GM23248 (cell line): ENCODE measurements at places on chromosomes 4 and X. TPM values are rescaled to one million over a fixed set of nuclear protein-coding genes. Genes with fewer than 3 reads are reported as not detected.
A peak's percentile ranks its signal among the peaks of the same experiment; 100 is the strongest.

- peak; percentile 96 for DNase-seq
Observed at GRCh38 chr4:8185295-8185694, 13.8 kb upstream of the SH3TC1 start.

GRCh38 chr4:2287594-2287915, 25.6 kb upstream of the MXD4 start:
- no peak for DNase-seq

GRCh38 chrX:40938423-40938822, 146.8 kb upstream of the USP9X start:
- peak; percentile 66 for DNase-seq

TBC1D8B gene
- 9.3 and 9.5 TPM in 2 replicates for total RNA-seq

- DNase-seq, result no peak
Observed at GRCh38 chr4:77856152-77856551, 6.5 kb upstream of the MRPL1 start.

- peak; percentile 28 for DNase-seq
Observed at GRCh38 chr4:5678977-5679376, 29.4 kb downstream of the EVC2 start.

DNA sequence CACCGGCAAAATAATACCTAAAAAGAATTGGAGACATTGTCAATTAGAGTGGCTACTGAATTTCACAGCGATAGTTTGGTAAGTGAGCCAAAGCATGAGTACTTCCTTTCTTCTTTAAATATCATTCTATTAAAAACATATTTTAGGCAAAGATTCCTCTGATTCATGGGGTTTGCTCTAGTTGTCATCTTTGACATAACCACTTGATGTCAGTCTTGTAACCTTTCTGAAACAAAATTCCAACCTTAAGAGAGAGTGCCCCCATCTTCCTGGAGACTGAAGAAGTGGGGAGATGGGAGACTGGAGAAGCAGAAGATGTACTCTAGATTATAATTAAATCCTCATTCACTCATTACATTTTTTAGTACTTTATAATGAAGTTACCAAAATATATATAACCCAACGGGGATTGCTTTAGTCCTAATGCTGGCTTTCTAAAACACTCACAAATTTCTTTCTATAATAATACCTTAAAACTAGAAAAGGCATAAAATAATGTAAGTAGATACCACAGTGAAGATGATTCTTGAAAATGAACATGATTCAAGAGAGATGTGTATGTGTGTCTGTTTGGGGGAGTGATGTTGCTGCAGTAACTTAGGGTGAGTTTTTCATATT, 96.4 kb downstream of the EMCN start:
- peak; percentile 67 for DNase-seq

- DNase-seq, result no peak
Observed at GRCh38 chr4:47533689-47534347, 48.7 kb downstream of the ATP10D start.

AASDH gene
- total RNA-seq, result 8.6 and 16.5 TPM in 2 replicates

DNA sequence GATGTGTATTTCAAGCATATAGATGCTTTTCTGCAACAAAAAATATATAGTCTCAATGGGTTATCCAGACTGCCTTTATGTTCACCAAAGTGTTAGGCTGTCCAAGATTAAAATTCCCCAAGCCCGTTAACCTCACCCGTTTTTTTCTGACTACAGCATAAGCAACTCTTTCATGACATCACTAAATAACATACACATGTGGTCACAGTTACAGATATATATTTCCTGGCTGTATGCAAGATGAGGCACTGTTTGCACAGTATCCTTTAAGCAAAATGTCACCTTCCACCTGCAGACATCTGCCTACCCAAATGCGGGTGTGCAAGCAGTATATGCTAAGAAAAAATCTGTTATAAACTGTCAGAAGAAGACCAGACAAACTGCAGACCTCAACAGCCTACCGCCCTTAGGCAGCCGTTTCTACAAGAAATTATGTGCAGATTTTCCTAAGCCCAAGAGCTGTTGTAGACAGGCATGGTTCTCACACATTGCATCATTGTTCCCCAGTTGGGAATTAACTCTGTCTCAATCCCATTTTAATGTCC, 183.1 kb upstream of the MXRA5 start:
- DNase-seq, result no peak

DNA sequence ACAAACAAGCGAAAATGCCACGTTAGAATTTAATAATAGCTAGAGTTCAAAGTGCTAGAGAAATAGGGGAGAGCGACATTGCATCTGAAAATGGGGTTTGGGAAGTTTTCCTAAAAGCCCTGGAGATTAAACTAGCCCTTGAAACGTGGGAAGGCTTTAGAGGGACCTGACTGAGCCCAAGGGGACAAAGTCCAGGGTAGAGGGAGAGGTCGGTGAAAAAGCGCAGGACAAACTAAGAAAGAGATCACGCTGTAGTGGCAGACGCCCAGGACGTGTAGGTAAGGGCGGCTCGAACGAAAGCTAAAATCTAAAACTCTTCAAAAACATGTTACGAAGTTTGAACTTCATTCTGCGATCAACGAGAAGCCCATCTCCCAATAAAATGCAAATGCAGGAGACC, 1.1 kb upstream of the ATP11C start:
- no peak for DNase-seq

JAKMIP1 gene
- not detected in 2 replicates for total RNA-seq

DNA sequence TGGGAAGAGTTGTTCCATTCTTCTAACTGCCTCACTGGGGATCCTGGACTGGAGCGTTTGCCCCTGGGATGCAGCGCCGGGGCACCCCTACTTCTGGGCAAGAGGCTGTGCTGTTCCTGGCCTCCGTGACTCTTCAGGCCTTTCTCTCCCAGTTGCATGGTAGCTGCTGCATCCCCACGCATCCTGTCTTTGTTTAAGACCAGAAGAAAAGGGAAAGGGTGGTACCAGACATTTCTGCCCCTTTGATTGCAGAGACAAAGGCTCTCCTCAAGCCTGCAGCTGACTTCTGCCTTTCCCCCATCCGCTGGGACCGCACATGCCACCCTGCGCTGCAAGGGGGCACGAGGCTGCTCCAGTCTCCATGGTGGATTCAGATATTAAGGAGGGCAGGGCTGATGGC, 70.4 kb downstream of the SHROOM2 start:
- no peak for DNase-seq

- peak; percentile 40 for DNase-seq
Observed at GRCh38 chr4:122285285-122285684, 93.5 kb upstream of the ADAD1 start.

DNA sequence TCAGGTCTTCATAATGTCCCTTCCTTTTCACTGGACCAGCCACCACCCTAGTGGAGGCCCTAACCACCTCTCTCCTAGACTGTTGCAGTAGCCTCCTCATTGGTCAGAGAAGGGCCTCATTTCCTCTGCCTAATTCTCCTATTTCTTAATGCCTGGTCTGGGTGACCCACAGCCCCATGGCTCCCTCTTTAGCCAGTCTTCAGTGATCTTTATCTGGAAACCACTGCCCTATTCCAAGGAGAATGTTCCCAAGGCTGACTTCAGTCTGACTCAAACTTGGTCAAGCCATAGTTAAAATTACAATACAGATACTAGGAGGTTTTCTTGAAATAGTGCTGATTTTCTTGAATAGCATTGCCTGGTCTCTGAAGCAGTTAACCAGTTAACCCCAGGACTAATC, 53.6 kb upstream of the PRPS1 start:
- DNase-seq, result peak; percentile 79

DNA sequence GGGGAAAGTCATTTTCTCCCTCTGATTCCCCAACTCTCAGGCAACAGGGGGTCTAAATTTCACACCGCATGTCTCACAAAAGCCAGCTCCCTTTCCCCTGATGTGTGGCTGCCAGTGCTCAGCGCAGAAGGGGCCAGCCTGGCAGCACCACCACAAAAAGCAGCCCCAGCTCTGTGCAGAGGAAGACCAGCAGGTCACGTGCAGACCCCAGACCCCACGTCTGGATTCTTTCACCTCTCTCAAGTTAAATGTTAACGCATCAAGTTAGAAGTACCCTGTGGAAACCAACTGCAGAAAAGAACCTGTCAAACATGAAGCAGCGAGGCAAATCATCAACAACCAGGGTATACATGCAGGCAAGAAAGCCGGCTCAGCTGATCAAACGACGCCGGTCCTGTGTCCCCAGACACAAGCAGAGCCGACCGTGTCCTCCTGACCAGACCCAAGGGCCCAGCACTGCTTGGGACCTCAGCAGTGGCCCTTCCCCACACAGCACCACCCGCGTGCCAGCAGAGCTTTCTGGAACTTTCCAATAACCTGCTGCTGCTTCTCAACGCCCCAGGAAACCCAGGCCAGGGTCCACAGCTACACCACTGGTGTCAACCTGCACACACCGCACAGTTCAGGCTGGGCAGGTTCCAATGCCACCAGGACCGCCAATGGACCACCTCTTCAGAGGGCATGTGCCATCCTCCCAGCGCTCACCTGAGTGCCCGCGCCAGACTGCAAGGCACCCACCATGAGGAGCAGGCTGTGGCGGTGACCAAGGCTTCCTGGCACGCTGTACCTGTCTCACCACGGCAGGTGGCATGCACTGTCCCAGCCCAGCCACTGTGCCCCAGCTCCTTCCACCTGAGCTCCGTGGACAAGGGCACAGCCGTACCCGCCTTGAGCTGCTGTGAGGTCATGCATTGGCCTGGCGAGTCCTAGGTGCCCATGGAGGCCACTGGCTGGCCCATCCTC, 4.0 kb downstream of the LRPAP1 start:
- no peak for DNase-seq

DNA sequence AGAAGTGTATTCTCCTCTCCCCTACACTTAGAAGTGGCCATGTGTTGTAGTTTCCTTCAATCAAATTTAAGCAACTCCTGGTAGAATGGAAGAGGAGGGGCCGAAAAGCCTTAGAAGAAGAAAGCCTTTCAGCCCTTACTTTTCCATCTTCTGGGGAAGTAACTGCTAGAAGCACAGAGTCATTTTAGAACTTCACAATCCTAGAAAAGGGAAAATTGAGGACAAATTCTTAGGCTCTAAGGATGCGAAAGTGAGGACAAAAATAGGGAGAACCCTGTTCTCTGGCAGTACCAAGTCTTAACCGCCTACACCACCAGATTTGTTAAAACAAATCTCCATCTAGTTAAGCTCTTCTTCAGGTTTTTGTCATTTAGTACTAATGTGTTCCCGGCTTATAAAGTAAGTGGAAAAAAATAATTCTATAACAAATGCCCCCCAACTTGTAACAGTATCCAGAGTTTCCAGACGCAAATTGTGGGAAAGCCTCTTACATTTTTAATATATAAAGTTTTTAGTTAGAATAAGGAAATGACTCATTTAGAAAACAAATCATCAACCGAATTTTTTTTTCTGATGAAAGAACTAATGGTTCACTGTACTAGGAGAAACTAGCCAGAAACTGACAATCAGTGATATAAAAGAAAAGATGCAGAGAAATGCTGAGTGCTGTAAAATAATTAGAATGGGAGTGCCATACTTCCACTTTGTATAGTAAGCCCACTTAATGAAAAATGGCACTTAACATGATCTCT, 76.0 kb downstream of the ARAP2 start:
- no peak for DNase-seq

DNA sequence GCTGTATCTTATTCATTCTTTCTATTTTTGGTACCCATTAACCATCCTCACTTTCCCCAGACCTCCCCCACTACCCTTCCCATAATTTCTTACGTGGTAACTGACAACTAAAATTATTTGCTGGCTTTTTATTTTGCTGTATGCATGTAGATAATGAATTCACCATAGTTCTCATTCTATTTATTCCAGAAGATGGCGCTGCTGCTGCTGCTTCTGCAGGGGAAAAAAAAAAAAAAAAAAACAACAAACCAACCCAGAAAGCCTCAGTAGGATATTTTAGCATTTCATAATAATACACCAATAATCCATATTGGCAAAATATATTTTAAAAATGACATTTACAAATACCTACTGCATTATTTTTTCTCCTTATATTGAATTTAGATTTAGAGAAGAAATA, 416.6 kb upstream of the MAGEB18 start:
- peak; percentile 2 for DNase-seq

- no peak for DNase-seq
Observed at GRCh38 chr4:61225656-61226055, 25.5 kb downstream of the ADGRL3 start.

GYG2 gene
- 0.38 and 0.43 TPM in 2 replicates for total RNA-seq

SMIM10 gene
- total RNA-seq, result 2.9 and 3.8 TPM in 2 replicates

SLC10A4 gene
- total RNA-seq, result not detected in 2 replicates

NLRP2B gene
- total RNA-seq, result not detected in 2 replicates
